ENCODE measurements at places on chromosomes 4 and X.

GRCh38 chr4:137226900-137227299 lies 305.4 kb downstream of the PCDH18 start:
- no peak for DNase-seq

DNA sequence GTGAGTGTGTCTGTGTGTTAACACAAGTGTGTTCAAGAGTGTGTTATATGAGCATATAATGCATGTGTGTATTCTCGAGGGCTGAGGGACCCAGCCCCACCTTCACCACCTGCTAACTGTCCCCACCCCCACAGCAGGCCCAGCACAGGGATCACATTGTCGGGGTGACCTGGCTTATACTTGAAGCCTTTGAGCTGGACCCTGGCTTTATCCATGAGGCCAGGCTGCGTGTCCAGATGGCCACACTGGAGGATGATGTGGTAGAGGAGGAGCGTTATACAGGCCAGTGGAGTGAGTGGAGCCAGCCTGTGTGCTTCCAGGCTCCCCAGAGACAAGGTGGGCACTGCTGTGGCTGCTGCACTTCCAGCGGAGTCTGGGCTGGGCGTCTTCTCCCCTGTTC lies 7.6 kb downstream of the IL9R start:
- no peak for DNase-seq

GRCh38 chrX:95666056-95666455 lies 1018.6 kb upstream of the DIAPH2 start:
- DNase-seq: no peak

DNA sequence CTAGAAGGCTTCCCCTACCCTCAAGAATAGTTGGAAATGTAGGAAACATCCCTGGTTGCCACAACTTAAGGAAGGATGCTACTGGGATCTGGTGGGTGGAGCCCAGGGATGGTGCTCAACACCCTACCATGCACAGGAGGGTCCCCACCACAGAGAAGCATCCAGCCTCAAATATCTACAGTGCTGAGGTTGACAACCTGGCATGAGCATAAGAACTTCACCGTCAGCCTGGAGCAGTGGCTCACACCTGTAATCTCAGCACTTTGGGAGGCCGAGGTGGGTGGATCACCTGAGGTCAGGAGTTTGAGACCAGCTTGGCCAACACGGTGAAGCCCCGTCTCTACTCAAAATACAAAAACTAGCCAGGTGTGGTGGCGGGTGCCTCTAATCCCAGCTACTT lies 24.0 kb upstream of the ASMTL start:
- DNase-seq: no peak

DNA sequence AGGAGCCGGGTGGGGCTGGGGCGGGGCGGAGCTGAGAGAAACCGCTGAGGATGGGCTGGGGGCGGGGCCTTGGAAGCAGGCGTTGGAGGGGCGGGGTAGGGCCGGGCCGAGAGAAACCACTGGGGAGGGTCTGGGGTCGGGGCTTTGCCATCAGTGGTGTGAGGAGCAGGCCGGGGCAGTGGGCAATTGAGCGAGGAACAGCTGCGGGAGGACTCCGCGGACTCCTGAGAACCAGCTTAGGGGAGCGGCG lies 1.3 kb upstream of the EOLA2 start:
- DNase-seq: no peak
